Right forelimb (tissue), 1 donor: ENCODE measurements at places on chromosomes 1 and 21.

- DNase-seq: no peak
These were observed 6.1 kb downstream of the AGTRAP start for GRCh38 chr1:11741919-11742558.

GRCh38 chr1:89588480-89588879, 44.4 kb upstream of the LRRC8C start:
- DNase-seq: no peak

GRCh38 chr1:10510520-10511493, 36.1 kb downstream of the PEX14 start:
- no peak for DNase-seq

DNA sequence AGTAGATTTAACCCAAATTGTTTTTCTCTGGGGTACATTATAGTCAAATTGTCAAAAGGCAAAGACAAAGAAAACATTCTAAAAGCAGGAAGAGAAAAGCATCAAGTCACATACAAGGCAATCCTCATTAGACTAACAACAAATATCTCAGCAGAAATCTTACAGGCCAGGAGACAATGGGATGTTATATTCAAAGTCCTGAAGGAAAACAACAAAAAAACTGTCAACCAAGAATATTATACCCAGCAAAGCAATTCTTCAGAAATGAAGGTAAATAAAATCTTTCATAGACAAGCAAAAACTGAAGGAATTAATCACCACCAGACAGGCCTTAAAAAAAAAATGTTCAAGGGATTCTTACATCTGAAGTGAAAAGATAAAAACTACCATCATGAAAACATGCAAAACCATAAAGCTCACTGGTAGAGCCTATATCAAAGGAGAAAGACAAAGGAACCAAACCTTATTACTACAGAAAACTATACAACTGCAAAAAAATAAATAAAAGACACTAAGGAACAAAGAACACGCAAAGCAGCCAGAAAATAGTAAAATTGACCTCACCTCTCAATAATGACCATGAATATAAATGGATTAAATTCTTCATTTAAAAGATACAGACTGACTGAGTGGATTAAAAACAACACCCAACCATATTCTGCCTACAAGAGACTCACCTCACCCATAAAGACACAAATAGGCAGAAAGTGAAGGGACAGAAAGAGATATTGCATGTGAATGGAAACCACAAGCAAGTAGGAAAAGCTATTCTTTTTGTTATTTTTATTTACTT, 113.8 kb upstream of the ZC3H11B start:
- no peak for DNase-seq

GRCh38 chr1:226864311-226864710, 6.1 kb upstream of the PSEN2 start:
- no peak for DNase-seq

GRCh38 chr1:21323091-21323490, 32.8 kb upstream of the ECE1 start:
- no peak for DNase-seq

- no peak for DNase-seq
These were observed at the start of gene GJB4 for GRCh38 chr1:34759503-34760357. TSS of gene GJB4 (plus strand) at chr1:34759740. CDS start at chr1:34761255, 1,515 bp downstream.

GRCh38 chr1:184499616-184500015, 112.8 kb downstream of the C1orf21 start:
- no peak for DNase-seq
